ENCODE measurements at places on chromosomes 11 and 22.

GRCh38 chr22:46430961-46431838 is 95.7 kb downstream of the TRMU start:
- DNase-seq = no peak

- no peak for DNase-seq
Observed at GRCh38 chr22:35128637-35129036, 62.7 kb downstream of the ISX start.

- DNase-seq = no peak
Observed at GRCh38 chr11:11980841-11981308, 27.6 kb downstream of the DKK3 start.

DNA sequence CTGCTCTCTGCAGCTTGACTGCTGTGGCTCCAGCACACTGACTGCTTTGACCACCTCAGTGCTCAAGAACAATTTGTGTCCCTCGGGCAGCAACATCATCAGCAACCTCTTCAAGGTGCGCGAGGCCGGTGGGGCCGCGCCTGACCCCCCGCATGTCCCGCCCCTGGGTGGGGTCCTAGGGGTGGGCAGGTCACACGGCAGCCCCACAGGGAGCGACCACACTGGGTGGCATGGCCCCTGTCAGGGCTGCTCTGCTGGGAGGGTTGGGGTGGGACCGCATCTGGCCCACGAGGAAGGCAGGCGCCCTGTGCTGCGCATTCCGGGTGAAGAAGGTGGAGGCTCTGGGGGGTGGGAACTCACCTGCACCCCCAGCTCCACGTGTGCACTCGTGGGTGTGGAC is 4.7 kb upstream of the TSSC4 start:
- DNase-seq = no peak

GRCh38 chr11:78795621-78796261 is 221.1 kb upstream of the NARS2 start:
- no peak for DNase-seq

DNA sequence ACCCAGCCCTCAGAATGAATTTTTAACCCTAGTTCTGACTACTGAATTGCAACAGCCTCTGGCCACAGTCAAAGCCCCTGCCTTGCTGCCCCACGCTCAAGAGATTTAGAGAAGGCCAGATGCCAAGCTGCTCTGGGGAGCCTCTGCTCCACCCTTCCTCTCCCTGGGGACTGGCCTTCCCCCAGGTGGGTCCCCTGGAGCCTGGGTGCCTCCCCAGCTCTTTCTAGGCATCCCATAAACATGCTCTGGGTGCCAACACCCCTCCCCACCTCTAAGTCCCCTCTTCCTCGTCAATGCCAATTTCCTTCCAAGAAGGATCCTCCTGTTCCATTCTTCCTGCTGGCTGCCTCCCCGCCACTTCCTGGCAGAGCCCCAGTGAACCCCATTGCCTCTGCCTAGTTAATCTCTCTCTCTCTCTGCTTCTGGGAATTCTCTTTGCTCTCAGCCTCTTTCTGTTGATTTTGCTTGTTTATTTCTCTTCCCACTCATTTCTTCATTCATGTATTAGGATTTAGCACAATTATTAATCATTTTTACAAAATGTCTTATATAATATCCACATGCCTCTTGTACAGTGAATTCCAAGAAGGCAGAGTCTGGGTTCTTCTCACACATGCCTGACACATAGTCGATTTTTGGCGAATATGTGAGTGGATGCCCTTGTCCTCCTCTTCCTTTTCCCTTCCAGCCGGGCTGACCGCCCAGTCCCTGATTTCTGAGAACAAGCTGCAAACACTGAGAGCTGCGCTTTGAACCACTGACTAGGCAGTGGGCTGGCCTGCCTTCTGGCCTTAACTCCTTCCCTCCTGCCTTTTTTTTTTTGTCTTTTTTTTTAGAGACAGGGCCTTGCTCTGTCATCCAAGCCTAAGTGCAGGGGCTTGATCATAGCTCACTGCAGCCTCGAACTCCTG is 17.5 kb downstream of the UQCR10 start:
- no peak for DNase-seq

Data from activated CD8-positive, alpha-beta memory T cell treated with anti-CD3 and anti-CD28 coated beads for 1 hour (primary cell).